Inflammatory macrophage treated with lipopolysaccharide for 1 hour (primary cell): ENCODE measurements at places on chromosomes 16 and 17.

- DNase-seq = no peak
Observed at GRCh38 chr17:13643180-13643579, 41.5 kb upstream of the HS3ST3A1 start.

- DNase-seq = no peak
Observed at GRCh38 chr17:62381561-62381960, 1.2 kb downstream of the EFCAB3 start.

GRCh38 chr16:85306071-85306792, 194.0 kb upstream of the CIBAR2 start:
- DNase-seq = peak; percentile 85

- no peak for DNase-seq
Observed at GRCh38 chr17:28716740-28717577, 709 bp downstream of the RAB34 start.

GRCh38 chr17:75152922-75153779, 1.2 kb downstream of the JPT1 start:
- DNase-seq = peak; percentile 32

GRCh38 chr17:7396147-7396546, 1.8 kb upstream of the PLSCR3 start:
- DNase-seq = no peak

DNA sequence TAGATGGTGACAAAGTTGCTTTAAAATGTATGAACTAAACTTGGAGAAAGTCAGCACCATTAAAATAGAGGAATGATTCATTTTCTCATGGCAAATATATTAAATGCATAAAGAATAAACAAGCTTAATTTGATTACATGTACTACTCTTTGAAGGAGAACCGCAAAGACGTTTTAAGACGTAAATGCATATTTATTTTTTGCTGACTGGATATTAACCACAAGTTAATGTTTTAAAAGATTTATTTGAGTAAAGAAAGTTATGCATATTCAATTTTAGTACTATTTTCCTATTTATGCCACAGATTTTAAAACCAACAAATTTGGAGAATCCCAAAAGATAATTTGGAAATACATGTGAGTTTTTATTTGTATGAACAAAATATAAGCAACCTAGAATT, 1121.9 kb downstream of the CDH8 start:
- DNase-seq = no peak

DNA sequence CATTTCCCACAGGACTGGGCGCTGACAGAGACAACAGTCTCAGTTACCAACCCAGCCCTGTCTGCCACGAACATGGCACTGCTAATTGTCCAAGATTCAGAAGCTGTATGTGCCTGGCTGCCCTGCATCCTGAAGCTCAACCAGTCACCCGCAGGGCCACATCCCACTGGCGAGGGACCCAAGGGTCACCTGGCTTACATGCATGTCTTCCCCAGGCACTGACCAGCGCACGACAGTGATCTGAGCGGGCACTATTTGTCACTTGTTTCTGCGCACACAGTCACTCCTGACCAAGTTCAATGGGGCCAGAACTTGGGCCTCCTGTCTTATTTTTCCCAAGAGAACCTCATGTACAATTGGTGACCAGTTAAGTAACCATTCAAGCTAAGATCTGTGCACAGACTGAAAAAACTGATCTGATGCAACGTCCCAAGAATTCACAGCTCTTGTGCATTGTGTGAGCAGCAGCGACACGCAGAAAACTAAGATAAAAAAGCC, 13.1 kb downstream of the USP7 start:
- DNase-seq = no peak

DNA sequence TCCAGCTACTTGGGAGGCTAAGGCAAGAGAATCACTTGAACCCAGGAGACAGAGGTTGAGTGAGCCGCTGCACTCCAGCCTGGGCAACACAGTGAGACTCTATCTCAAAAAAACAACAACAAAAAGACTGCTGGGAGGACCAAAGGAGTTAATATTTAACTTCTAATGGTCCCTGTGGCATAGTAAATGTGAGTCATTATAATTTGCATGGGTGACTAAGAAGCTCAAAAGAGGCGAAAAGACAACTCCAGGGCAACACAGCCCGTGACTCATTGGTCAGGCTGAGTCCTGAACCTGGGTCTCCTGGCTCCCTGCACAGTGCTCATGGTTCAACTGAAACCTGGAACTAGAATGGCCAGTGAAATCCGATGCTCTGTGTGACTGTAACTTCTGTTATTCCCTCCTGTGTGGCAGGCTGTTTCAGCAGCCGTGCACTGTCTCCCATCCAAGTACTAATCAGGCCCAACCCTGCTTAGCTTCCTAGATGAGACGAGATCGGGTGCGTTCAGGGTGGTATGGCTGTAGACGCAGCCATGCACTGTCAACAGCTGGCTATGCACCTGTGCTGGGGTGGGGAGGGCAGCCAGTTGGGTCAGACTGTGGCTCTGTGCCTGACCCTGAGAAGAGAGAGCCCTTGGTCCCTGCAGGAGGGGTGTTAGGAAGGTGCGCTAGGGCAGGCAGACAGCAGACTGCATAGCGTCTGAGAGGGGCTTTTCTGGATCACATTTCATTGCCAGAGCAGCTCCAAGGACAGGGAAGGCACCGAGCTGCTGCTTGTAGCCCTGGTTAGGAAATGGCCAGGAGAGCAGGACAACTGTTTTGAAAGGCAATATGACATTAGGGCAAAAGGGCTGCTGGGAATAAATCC, 14.5 kb upstream of the GPRC5C start:
- peak; percentile 59 for DNase-seq

DNA sequence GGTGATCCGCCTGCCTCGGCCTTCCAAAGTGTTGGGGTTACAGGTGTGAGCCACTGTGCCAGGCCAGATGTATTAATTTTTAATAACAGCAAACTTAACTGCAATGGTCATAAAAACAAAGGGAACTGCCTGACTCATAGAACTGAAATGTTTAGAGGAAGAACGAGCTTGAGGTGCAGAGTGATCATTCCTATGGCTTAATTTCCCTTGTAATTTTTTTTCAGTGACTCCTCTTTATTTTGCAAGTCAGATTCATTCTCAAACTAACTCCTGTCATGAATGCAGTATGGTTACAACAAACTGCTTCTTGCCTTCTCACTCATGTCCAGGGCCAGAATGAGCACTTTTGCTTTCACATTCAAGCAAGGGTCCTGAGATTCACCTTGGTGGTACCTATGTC, 231.3 kb downstream of the HAPSTR1 start:
- no peak for DNase-seq

GRCh38 chr16:54411544-54411943, 125.0 kb upstream of the IRX3 start:
- no peak for DNase-seq

- DNase-seq = no peak
Observed at GRCh38 chr17:81367171-81367570, 28.1 kb upstream of the BAHCC1 start.

DNA sequence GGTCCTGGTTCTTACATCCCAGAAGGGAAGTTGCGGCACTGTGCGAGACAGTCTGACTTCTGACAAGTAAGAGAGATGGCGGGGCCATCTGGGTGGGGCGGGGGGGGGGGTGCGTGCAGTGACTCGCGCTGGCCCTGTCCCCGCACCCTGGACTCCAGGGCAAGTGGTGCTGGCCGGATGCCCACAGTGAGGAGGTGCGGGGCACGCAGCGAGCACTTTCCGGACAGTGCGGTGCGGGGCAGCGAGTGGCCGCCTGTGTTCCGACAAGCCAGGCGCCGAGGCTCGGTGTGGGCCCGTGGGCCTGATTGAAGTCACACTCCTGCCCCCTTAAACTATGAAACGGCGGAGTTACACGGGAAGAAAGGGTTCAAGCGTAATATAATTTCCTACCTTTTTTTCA, 106.4 kb downstream of the BANP start:
- no peak for DNase-seq
